ENCODE measurements at places on chromosomes 6 and 20. TPM values are rescaled to one million over a fixed set of nuclear protein-coding genes. Genes with fewer than 3 reads are reported as not detected.
A peak's percentile ranks its signal among the peaks of the same experiment; 100 is the strongest.

- H3K4me3 ChIP-seq, result no peak overlapping the region
- H3K4me1 ChIP-seq, result no peaks in the 10 kb centered on the region
- DNase-seq, result peak; percentile 66
- H3K36me3 ChIP-seq, result no peaks in the 10 kb centered on the region
- no peaks in the 10 kb centered on the region for H3K27me3 ChIP-seq
Observed at GRCh38 chr6:15879371-15880261, 216.8 kb upstream of the DTNBP1 start.

DNA sequence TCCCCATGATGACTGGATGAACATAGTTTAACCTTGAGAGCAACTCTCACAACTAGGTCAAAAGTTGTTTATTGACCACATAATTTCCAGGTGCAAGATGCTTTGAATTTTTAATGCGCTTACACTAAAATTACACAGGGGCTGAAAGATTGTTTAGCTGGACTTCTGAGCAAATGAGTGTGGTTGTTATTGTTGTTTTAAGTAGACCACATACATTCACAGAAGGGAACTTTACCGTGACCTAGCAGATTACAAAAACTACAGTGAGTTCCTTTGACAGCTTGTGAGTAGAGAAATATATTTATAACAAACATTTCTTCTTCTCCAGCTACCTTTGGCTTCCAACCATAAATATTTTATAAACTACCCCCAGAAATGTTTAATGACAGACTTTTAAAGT is 178.9 kb downstream of the UST start:
- H3K36me3 ChIP-seq, result no peaks in the 10 kb centered on the region
- no peak overlapping the region for H3K4me3 ChIP-seq
- no peaks in the 10 kb centered on the region for H3K27me3 ChIP-seq
- H3K4me1 ChIP-seq, result no peaks in the 10 kb centered on the region

DNA sequence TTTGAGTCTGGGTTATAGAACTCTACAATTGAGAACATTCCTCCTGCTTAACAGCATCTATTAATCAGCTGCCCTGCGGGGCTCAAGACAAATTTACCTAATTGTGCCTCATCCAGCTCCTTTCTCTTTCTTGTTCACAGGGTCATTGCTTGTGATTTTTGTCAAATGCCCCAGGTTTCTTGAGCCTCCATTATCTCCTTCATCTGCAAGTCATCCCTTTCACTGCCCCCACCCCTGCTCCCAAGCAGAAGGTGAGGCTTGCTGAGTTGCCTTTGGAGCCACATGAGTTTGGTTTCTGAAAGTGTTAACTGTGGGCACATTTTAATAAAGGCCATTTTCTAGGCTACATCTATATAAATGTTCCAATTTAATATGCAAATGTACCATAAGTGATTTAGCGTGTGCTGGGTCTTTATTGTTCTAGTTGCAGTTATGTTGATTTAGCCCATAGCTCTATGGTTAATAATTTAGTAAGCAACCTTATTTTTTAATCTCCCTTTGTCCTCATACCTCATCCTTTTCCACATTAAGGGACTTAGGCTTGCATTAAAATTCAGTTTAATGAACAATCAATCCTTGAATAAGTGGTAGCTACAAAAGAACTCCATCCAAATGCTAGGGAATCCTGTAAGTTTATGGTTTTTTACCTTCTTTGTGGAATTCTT is 56.1 kb downstream of the VSTM2L start:
- no peak overlapping the region for H3K4me3 ChIP-seq
- no peaks in the 10 kb centered on the region for H3K4me1 ChIP-seq
- H3K27ac ChIP-seq, result no peak overlapping the region

DNA sequence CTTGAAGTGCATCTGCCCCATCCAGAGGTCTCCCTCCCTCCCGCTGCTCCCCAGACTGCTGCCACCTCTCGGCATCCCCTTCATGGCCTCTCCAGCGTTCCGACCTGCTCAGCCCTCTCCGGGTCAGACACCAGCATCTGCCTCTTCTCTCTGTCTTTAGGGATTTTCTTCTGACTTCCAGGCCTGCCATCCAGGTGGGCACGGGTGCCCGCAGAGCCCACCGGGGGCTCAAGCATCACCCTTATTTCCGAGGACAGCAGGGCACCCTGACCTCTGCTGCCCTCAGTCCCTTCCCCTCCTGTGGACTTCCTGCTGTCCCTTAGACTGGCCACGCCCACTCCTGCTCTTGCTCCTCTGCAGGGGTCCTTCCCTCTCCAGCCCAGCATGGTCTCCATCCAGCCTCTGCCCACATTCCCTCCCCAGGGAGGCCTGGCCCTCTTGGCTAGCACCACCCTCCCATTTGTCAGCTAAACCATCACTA is 3.3 kb downstream of the NPEPL1 start:
- H3K4me3 ChIP-seq, result no peak overlapping the region
- DNase-seq, result peak; percentile 54
- H3K4me1 ChIP-seq, result peaks cover 5% of the 10 kb centered on the region
- H3K27me3 ChIP-seq, result no peaks in the 10 kb centered on the region
- H3K27ac ChIP-seq, result no peak overlapping the region
- H3K36me3 ChIP-seq, result peaks cover 33% of the 10 kb centered on the region

GRCh38 chr6:40160826-40161225 is 226.6 kb upstream of the MOCS1 start:
- H3K4me1 ChIP-seq, result no peaks in the 10 kb centered on the region
- no peak for DNase-seq
- no peak overlapping the region for H3K4me3 ChIP-seq

GRCh38 chr6:161303628-161304340 is 29.9 kb upstream of the AGPAT4 start:
- no peak overlapping the region for H3K27ac ChIP-seq
- no peaks in the 10 kb centered on the region for H3K4me1 ChIP-seq
- H3K27me3 ChIP-seq, result no peaks in the 10 kb centered on the region

GRCh38 chr20:22717466-22717865 is 133.1 kb upstream of the FOXA2 start:
- H3K4me3 ChIP-seq, result no peak overlapping the region
- no peaks in the 10 kb centered on the region for H3K27me3 ChIP-seq
- no peak for DNase-seq

DNA sequence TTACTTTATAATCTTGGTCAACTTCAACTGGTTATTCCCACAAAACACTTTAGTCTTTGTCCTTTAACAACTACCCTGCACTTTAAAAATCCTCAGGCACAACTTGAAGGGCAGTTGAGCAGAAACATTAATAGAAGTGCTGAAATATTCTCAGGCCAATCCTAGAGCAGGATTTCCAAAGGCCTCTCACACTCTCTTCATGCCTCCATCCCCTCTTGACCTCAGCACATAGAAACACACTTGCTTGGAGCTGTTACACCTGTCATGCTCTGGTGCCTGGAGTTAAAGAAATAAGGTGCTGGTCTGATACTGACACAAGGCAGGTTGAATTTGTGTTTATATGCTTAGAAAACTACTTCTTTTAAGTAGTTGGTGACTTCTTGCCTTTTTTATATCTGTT is 618.8 kb upstream of the POU3F2 start:
- no peak for DNase-seq
- no peak overlapping the region for H3K4me3 ChIP-seq
- no peaks in the 10 kb centered on the region for H3K27me3 ChIP-seq
- no peaks in the 10 kb centered on the region for H3K36me3 ChIP-seq
- no peak overlapping the region for H3K27ac ChIP-seq
- no peaks in the 10 kb centered on the region for H3K4me1 ChIP-seq

- DNase-seq, result no peak
- H3K4me1 ChIP-seq, result no peaks in the 10 kb centered on the region
- no peaks in the 10 kb centered on the region for H3K27me3 ChIP-seq
- H3K27ac ChIP-seq, result peak overlapping the region; percentile 6
- H3K4me3 ChIP-seq, result no peak overlapping the region
Observed at GRCh38 chr6:106377061-106377540, 16.6 kb downstream of the CRYBG1 start.

- H3K27ac ChIP-seq, result no peak overlapping the region
- H3K4me1 ChIP-seq, result peaks cover 13% of the 10 kb centered on the region
- DNase-seq, result no peak
Observed at GRCh38 chr20:50691573-50692551, 520 bp upstream of the RIPOR3 start.

DNA sequence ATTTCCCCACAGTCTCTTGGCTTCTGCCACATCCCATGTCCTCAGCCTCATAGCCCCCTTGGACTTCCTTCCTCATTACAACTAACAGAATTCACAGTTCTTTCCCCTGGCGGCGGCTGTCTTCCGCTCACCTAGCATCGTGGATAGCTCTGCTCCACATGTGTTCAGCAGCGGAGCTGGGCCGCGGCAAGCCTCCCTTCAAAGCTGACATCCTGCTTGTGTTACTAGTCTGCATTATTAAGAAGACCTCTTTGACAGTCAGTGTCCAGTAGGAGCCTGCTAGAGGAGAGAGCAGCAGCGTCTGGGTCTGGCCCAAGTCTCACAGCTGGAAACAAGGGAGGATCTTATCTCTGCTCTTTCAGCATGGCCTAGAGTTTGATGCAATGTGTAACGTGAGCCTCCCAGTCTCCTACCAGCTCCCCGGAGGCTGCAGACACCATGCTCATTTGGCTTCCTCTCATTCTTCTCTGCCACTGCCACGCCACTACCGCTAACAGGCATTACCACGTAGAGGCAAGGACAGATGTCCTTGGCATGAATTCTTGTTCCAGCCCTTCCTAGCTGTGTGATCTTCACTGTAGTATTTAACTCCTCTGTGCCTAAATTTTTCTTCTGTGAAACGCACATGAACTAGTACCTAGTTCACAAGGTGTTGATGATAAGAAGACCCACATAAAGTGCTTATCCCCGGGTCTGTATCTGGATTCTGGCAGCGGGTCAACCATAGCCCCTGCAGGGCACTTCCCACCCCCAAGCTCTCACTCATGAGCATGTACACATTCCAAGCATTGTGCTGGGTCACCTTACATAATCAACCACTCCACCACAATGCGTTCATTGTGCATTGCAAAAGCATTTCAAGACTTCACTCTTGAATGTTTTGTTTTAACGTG is 107.1 kb upstream of the BACH2 start:
- DNase-seq, result no peak
- H3K27ac ChIP-seq, result no peak overlapping the region
- no peaks in the 10 kb centered on the region for H3K4me1 ChIP-seq
- H3K4me3 ChIP-seq, result no peak overlapping the region

DNA sequence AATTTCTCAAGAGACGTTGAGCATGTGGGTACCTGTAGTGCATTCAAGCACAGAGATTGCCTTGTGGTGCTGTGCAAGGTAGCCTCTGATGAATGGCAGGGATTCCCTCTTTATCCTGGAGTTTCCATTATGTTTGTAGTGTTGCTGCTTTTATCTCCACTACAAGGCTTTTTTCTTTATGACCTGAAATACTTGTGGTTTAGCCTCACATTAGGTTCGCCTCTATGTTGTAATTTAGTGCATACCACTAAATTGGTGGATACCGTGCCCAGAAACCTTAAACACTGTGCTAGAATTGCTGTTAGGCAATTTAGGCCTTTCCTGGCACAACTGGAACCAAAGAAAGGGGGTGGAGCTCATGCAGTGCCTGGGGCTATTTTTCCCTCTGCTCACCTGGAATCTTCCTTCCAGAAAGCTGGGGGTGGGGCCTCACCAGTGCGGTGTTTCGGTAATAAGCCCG is 76.8 kb downstream of the NCOA7 start:
- H3K27me3 ChIP-seq, result no peaks in the 10 kb centered on the region
- H3K27ac ChIP-seq, result no peak overlapping the region
- no peak overlapping the region for H3K4me3 ChIP-seq

DNA sequence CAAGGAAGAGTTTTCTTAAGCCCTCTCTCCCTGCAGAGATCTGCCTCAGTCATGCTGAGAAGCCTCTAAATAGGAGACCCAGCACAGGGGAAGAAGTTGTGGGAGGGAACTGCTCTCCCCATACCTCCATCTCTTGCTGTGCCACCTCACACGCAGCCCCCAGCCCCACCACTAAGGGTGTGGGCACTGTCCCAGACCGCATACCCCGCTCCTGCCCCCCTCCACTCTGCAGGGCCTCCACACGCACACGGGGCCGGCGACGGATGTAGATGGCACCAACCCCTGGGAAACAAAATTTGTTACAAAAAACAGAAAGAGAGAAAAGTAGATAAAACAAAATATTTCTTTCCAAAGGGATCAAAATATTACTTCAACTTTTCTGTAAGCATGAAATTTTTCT is 10.2 kb upstream of the CPNE1 start:
- no peak overlapping the region for H3K27ac ChIP-seq
- no peak for DNase-seq
- no peaks in the 10 kb centered on the region for H3K27me3 ChIP-seq
- H3K36me3 ChIP-seq, result peaks cover 29% of the 10 kb centered on the region

DNA sequence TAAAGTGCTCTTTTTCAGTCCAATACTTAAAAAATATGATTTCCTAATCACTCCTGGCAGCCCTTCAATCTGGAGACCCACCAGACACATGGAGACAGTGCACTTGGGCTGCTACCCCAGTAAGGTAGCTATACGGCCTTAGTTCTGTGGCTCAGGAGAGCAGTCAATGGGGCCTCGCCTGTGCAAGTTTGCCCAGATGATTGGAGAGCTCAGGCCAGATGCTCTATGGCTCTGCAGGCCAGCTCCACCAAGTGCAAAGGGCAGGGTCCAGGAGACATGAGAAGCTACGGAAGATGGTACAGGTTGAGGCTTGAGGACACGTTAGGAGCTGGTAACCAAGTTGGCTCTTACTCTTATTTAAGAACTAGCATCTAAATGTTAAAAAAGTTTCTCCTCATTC is 30.7 kb downstream of the STK38 start:
- H3K36me3 ChIP-seq, result peaks cover 3% of the 10 kb centered on the region
- H3K27ac ChIP-seq, result no peak overlapping the region
- H3K4me3 ChIP-seq, result no peak overlapping the region
- H3K27me3 ChIP-seq, result no peaks in the 10 kb centered on the region
- peaks cover 4% of the 10 kb centered on the region for H3K4me1 ChIP-seq
- no peak for DNase-seq

- no peaks in the 10 kb centered on the region for H3K27me3 ChIP-seq
- no peak for DNase-seq
- H3K36me3 ChIP-seq, result no peaks in the 10 kb centered on the region
- H3K4me3 ChIP-seq, result no peak overlapping the region
- no peak overlapping the region for H3K27ac ChIP-seq
Observed at GRCh38 chr6:781350-781961, 88.5 kb upstream of the EXOC2 start.

GRCh38 chr20:38692436-38693411 is 31.6 kb upstream of the SLC32A1 start:
- no peak for DNase-seq
- peaks cover 9% of the 10 kb centered on the region for H3K27me3 ChIP-seq
- no peaks in the 10 kb centered on the region for H3K4me1 ChIP-seq
- H3K27ac ChIP-seq, result no peak overlapping the region
- no peaks in the 10 kb centered on the region for H3K36me3 ChIP-seq

The FAM217A gene
- polyA plus RNA-seq, result 1.2 TPM

The MYCT1 gene
- polyA plus RNA-seq, result 3.2 TPM

The GATA5 gene
- polyA plus RNA-seq, result 0.02 TPM

The PRSS16 gene
- polyA plus RNA-seq, result 17.6 TPM

Measured in pancreas (tissue), 10 donors.